Daoy (cell line): ENCODE measurements at places on chromosomes 7 and 10.

- DNase-seq: peak; percentile 8
Observed at GRCh38 chr10:10830293-10830986, 187.2 kb upstream of the CELF2 start.

DNA sequence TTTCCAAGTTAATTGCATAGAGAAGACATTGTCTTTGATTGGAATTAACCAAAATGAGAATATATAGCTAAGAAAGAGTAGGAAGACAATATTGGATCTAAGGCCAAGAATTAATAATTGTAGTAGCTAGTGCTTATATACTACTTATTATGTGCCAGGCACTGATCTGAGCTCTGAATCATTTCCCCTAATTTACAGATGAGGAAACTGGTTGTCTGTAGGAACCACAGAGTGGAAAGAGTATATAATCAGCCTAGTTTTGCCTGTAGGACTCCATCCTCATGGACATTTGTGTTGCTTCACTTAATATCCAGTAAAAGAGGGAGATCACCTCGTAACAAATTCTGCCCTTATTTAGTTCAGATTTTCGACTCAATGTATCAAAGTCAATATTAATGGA is 127.9 kb downstream of the ARID5B start:
- no peak for DNase-seq

DNA sequence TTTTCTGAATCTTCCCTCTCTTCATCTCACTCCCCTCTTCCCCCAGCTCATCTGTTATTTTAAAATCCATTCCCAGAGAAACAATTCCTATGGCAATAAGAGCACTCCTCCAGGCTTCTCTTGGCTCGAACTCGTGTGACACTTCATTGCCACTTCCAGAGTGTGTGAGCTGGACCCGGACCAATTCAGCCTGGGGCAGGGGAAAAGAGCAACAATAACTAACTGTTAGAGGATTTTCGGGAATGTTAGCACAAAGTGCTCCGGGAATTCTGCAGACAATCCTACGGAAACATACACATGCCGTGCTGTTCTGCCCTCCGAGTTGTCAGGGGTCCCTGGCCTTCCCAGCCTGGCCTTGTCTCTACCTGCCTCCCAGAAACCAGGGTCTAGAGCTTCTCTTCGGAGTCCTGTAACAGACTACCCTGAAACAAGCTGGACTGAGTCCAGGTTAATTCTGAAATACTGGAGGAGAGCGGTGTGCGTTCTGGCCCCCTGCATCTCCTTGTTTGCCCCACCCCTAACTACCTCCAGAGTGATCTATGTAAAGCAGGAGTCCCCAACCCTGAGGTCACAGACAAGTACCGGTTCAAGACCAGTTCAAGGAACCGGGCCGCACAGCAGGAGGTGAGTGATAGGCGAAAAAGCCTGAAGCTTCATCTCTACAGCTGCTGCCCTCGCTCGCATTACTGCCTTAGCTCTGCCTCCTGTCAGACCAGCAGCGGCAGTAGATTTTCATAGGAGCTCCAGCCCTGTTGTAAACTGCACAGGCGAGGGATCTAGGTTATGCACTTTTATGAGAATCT is 11.3 kb downstream of the COL26A1 start:
- DNase-seq: peak; percentile 64

DNA sequence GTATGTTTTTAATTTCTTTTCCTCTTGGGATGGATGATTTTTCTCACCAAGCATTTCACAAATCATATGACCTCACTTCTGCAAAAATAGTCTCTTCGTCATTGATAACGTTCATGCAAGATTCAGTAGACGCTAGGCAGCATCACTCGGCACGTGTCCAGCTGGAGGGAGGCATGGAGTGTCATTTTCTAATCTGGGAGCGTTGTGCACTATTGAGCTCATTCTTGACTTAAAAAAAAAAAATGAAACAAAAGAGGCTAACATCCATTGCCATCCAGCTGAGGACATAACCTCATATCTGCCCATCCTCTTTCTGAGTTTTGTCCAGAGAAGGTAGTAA is 56.2 kb downstream of the COL17A1 start:
- no peak for DNase-seq

DNA sequence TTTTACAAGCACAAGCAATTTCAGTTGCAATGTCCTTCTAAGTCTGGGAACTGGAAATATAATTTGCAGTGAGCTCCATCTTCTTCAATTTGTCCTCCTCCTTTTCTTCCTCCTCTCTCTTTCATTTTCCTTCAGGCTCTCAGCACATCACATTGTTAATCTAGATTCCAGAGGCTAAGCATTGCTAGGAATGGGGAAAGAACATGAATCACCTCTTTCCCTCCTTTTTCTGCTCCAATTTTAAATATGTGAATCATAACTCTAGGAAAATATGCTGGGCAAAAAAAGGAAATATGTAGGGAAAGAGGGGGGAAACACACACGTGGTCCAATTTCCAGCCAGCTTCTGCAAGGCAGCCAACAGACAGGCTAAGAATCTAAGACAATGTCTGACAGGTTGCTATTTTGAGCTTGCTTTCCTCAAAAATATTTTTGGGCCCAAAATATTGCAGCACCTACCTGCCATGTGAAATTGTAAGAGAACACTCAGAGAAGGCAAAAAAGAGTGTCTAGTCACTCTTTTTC is 72.7 kb upstream of the NUPR2 start:
- DNase-seq: no peak

- no peak for DNase-seq
Observed at GRCh38 chr10:124849111-124849773, 47.6 kb downstream of the ABRAXAS2 start.

- no peak for DNase-seq
Observed at GRCh38 chr7:139139150-139139549, 29.6 kb upstream of the ZC3HAV1 start.

DNA sequence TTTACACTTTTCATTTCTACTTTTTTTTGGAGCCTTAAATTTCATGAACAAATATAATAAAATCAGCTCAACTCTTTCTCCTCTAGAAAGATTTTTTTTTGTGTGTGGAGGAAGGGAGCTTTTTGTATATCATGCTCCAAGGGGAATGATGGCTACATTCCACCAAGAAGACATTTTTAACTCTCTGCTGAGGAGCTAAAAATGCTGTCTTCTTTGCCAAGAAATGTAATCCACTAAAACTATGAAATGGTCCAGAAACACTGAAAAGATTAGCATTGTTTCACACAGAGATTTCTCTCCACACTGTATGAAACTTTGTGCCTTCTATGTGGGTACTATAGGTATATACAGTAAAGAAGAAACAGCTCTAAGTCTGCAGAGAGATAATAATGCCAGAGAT is 74.1 kb upstream of the ANK3 start:
- DNase-seq: no peak

DNA sequence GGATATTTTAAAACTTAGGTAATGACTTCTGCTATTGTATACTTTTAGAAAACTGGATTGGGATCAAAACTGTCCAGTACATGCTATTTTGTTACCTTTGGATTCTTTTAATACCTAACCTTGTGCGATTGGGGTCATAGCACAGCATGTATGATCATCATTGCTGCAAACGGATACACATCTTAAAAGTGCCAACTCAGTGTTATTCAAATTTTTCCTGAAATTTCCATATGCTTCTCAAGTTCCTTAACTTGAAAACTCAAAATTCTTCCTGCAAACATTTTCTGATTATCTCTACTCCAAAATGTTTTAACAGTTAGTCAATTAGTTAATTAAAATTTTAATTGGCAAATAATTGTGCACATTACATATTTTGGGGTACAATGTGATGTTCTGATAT is 147.5 kb downstream of the PCDH15 start:
- DNase-seq: no peak

- DNase-seq: peak; percentile 91
Observed at GRCh38 chr7:41996381-41997035, 240.5 kb downstream of the GLI3 start.
